ENCODE measurements at places on chromosomes 12 and 14.

GRCh38 chr12:94405413-94406116 is 54.1 kb downstream of the CEP83 start:
- no peak for DNase-seq

DNA sequence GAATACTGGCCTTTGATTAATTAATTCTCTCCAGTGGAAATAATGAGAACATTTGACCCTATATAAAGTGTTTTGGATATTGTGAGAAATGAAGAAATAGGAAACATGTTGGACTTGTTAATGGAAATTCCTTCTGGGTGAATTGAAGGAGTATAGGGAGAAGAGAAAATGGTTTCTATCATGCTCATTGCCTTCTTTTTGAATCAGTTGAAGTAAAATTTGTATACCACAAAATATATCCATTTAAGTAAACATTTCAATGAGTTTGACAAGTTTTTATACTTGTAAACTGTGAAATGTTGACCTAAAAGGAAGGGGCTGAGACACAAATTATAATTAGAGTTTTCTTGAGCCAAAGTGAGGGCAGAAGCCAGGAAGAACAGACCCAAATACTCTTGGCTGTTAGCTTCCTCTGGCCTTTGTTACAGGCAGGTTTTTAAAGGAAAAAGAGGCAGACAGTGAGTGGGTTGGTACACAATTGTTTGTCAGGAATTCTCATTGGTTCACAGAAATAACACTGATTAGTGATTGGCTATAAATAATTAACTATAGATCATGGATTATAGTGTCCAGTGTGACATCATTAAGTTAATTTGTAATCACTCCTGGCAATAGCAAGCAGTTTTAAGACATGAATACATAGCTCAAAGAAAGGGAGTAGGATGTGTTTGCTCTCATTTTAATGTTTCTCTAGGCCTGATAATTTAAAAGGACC is 826 bp downstream of the ZNF705A start:
- no peak for DNase-seq

GRCh38 chr12:95083938-95084337 is 10.5 kb upstream of the NR2C1 start:
- no peak for DNase-seq

DNA sequence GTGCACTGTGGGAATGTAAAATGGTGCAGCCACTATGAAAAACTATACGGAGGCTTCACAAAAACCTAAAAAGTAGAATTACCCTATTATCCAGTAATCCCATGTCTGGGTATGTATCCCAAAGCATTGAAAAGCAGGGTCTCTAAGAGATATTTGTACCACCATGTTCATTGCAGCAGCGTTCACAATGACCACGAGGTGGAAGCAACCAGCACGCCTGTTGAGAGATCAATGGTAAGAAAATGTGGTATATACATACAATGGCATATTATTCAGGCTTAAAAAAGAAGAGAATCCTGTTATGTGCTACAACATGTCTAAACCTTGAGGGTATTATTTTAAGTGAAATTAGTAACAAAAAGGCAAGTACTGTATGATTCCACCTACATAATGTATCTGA is 910 bp upstream of the NOPCHAP1 start:
- DNase-seq, result no peak

GRCh38 chr14:98144964-98145363 is 1127.0 kb downstream of the BCL11B start:
- DNase-seq, result no peak

GRCh38 chr12:118611295-118611694 is 234.9 kb downstream of the SUDS3 start:
- DNase-seq, result no peak

GRCh38 chr12:76242813-76243550 is 105.2 kb downstream of the BBS10 start:
- no peak for DNase-seq

DNA sequence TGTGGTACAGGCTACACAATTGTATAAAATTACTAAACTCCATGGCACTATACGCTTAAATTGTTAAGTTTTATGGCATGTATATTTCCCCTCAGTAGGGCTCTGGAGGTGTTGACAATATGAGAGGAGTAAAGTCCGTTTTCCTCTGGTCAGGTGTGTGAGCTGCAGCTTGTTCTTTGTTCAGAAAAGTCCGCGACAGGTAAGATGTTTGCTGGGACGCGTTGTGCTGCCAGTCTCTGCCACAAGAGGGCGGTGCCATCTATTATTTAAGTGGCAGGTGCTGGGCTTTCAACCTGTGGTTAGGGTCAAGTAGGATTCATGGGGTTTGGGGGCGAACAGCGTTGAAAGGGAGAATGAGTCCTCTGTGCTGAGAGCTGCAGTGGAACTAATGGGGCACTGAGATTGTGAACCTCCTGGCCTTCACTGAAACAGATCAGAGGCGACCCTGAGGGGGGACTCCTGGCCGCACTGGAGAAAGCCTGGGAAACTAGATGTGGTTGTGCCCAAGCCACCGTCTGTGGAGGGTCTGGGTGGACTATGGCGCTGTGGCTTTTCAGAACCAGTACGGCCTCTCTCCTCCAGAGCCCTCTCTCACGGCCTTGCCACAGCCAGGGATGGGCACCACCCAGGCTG is 179.0 kb downstream of the SLC15A4 start:
- DNase-seq, result no peak

GRCh38 chr12:85733984-85734383 is 102.2 kb downstream of the RASSF9 start:
- DNase-seq, result no peak

DNA sequence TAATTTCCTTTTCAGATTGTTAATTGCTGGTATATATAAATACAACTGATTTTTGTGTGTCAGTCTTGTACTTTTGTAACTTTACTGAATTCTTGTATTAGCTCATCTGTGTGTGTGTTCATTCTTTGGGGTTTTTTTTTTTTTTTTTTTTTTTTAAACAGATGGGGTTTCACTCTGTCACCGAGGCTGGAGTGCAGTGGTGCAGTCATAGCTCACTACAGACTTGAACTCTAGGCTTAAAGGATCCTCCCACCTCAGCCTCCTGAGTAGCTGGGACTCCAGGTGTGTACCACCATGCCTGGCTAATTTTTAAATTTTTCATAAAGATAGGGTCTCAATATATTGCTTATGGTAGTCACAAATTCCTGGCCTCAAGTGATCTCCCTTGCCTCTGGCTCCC is 68.0 kb downstream of the WNK1 start:
- DNase-seq, result no peak

DNA sequence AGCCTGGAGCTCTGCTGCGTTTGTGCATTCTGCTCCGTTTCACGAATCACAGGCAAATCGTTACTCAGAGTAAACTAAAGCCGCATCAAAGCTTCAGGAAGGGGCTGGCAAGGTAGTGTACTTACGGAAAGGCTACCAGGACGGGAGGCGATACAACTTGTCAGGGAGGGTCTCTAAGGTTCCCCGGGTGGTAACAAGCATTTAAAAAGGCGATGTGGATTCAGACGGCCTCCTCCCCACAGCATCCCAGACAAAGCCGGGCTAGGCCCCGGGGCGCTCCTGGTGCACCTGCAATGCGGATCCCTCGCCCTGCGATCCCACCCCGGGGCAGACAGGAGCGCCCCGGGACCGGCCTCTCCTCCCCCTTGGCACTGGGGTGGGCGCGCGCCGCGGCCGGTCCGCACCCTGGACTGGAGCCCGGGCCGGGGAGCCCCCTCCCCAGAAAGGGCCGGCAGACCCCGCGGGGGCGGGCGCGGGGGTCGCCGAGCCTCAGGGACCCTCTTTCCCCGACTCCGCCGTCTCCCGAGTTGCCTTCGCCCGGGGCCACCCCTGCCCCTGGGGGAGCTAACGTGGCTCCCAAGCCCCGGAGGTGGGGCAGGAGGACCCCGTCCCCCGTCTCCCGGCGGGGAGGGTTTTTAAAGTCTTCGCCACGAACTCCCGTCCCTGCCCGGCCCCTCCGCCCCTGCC is 718 bp downstream of the CCDC92 start:
- no peak for DNase-seq

DNA sequence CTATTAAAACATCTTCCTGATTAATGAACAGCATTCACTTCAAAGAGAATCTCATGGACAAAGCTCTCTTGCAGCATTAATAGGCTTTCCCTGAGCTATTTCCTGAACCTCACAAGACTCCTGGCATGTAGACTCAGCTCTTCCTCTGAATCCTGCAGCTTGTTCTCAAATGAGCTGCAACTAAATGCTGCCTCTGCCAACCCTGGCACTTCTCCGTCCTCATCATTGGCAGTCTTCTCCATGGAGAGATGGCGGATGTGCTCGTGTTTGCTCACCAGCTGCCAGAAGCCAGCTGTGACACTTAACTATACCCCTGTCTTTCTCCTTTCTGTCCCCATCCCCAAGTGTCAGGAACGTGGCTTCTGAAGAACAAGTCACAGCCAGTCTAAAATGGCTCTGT is 232.1 kb downstream of the FOXN3 start:
- no peak for DNase-seq

DNA sequence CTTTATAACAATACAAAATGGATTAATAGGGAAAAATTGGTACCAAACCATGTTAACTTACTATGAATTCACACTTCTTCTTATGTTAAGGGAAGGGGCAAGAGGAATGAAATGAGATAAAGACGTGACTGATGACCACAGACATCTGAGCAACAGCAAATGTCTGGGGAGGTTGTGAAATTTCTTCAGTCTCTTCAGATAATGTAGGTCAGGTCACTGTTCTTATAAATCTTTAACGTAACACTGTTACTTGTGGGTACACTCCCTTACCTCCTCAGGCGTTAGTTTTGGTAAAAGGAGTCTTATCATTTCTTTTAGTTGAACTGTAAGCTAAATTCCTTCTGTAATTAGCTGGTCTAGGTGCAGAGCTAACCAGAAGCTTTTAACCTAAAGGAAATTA is 405.0 kb upstream of the LRFN5 start:
- DNase-seq, result no peak

DNA sequence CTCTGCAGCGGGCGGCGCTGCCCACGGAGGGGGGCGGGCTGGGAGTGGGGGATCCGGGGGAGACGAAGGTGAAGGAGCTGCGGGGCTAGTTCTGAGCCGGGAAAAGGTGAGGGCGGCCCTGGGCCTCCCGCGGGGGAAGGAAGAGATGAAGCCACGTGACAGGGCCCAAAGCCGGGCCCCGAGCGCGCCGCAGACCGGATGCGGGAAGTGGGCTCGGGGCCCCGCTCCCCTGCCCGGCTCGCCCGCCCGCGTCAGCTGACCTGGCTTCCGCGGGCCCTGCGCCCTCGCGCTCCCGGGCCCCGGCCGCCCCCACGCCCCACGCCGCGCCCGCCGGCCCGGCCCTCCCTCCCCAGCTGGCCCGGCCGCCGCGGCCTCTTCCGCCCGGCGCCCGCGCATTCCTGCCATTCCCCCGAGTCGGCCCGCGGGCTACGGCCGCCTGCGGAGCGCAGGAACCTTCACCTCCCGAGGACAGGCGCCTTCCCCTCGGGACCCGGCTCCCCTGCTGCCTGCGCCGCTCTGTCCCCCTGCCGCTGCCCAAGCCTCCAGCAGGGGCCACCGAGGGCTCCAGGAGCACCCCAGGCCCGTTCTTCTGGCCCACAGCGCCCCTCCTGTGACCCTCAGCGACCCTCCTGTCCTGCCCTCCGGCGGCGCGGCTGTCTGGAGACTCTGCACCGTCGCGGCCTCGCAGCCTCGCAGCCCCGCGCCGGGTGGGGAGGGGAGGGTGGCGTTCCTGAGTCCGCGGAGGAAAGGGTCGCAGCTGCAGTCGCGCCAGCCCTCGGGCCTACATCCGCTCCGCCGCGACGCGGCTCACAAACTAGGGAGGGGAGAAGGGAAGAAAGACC is 20.4 kb downstream of the NINJ2 start:
- DNase-seq, result no peak

DNA sequence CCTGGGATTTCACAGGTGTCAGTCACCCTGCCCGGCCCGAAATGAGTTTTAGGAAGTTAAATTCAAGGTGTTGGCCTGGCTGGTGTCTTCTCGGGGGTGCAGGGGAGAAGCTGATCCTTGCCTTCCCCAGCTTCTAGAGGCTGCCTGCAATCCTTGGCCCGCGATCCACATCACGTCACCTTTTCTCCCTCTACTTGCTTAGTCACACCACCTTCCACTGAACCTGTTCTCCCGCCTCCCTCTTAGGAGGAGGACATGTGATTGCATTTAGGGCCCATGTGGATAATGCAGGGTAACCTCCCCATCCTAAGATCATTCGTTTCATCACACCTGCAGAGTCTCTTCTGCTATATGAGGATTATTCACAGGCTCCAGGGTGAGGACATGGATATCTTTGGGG is 25.4 kb upstream of the ATXN2 start:
- DNase-seq, result no peak

DNA sequence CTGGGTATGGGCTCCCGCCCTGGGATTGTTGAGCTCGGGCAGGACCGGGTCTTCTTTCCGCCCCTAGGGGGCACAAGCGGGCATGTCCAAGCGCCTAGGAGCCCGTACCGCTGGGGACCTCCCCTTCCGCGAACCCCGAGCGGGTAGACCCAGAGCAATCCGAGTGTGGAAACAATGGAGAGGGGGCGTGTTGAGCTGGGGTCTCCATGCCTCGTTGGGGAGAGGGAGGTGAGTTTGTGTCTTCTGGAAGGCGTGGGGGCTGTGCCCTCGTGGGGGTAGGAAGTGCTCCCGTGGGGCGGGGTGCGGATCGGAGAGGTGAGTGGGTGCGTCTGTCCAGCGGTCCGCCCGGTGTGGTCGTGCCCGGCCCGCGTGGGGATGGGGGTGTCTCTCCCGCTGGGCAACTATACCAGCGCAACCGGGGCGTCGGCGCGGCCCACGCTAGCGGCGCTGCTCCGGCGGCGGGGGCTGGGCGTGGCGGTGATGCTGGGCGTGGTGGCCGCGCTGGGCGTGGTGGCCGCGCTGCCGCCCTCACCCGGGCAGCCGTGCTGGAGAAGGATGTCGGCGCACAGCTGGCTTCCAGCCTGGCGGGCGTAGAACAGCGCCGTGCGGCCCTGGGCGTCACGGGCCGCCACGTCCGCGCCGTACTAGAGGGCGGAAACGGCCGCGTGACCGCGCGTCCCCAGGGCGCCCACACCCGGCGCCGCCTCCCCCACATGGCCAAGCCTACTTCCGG is 12.2 kb downstream of the AGAP2 start:
- no peak for DNase-seq

GRCh38 chr12:68240975-68241374 is 12.4 kb downstream of the IL22 start:
- DNase-seq, result no peak

DNA sequence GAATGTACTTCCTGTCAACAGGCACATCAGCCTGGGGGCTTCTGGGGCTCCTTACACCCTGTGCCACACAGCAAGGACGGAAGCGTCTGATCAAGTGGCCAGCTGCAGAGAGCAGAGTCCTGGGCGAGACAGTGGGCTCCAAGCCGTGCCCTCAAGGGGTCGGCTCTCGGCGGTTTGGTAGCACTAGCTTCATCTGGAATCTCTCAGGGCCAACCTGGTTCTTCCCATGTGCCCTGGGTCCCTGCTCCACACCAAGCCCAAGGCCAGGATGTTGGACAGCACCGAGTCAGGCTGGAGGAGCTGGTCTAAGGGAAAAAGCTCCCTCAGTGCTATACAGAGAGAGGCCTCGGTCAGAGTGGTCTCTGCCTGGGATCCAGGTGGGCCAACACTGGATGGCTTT is 20.5 kb downstream of the DIO3 start:
- no peak for DNase-seq

DNA sequence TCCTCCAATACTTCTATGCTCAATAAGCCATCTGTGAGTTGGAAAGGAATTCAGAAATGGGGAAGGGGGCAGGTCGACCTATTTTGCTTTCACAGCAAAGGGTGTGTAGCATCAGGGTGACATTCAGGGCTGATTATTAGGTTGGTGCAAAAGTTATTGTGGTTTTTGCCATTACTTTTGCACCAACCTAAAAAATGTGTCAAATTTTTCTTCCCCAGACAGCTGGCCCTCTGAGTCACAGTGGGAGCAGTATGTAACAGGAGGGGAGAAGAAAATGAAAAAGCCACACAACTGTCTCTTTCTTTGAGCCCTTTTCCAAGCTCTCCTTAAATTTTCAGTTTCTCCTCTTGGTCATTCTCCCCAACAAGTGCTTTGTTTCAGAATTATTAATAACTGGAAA is 47.1 kb upstream of the GZMB start:
- DNase-seq, result no peak
